Glutamatergic neuron (in vitro differentiated cells): ENCODE measurements at places on chromosomes 5 and 9. TPM values are rescaled to one million over a fixed set of nuclear protein-coding genes. Genes with fewer than 3 reads are reported as not detected.

The ENTPD2 gene
- total RNA-seq, result 0.69 TPM

The SOHLH1 gene
- not detected for total RNA-seq

DNA sequence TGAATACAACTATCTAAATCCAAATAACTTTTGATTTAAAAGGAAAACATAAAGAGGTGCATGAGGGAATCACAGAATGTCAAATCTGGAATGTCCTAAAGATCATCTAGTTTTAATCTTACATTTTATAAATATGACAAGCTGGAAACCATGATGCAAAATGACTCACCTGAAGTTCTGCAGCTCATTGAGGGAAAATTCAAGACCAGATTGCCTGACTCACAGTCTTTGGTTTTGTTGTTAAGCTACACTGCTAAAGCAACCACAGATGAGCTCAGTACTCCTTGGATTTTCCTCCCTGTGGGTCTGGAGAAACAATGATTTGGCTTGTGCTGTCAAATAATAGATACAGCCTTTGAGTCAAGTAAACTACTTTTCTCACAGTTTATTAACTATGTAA is 19.1 kb upstream of the EDIL3 start:
- no peak for DNase-seq

GRCh38 chr5:119417891-119418605 is 34.2 kb upstream of the HSD17B4 start:
- no peak for DNase-seq

DNA sequence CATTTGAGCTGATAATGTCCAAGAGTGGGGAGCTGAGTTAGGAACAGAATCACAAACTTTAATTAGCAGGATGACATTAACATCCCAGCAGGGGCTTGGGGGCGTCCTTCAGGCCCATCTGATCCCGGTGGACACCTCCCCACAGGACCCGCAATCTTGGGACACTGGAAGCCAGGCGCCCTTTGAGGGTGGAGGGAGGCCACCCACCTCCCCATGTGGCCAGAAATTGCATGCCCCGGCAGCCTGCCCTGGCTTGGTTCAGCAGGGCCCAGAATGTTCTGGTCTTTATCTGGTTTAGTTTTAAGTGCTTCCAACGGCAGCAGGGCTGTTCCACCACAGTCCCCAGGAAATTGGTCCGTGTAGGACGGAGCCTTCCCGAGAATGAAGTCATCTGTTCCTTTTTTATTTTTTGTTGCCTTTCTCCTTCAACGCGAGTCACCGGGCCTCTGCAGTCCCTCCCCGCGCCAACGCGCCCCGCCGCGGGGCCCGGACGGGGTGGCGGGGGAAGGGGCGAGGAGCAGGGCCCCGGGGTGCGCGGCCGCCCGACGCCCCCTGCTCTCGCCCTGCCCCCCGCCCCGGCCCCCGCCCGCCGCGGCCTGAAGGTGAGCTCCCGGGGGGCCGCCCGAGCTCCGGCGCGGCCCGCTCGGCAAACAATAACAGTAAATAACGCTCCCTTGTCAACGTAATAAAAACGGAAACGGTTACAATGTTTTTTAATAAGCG is 207.9 kb downstream of the C9orf50 start:
- peak; percentile 43 for DNase-seq
